ENCODE measurements at places on chromosomes 5 and 9. TPM values are rescaled to one million over a fixed set of nuclear protein-coding genes. Genes with fewer than 3 reads are reported as not detected.

The GPRIN1 gene
- polyA plus RNA-seq, result not detected

DNA sequence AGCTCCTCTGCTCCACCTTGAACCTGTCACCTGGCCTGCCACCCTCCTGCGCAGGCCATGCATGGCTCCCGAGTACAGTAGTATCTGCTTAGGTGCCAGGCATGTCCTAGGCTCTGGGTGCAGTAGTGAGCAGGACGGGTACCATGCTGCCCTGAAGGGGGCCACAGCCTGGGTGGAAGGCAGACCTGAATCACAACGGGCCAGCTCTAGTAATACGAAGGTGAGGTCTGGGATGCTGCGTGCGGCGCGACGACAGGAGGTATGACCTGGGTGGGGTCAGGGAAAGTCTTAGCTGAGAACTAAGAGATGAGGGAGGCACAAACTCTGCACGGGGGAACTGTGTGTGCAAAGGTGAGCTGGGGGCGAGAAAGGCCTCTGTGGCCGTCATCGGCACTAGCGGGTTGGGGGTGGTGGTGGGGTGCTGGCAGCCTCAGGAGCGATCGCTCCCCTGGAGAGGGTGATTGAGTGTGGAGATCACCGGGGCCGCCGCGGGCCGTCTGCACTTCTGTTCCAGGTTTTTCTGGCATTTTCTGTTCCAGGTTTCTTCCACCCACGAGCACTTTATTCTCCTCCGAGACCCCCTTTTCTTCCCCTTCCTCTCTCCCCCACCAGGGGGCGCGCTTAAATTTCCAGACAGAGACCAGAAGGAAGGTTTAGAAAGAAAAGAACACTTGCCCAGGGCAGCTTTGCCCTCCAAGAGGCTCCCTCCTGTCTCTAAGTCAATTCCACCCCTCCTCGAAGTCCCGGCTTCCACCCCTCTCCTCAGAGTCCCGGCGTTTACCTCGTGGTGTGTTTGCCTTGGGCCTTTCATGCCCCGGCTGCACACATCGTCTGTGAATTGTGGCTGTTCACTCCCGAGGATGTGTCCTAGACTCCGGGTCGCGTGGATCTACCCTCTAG, 15.1 kb downstream of the PDLIM4 start:
- peak; percentile 84 for DNase-seq
- peak overlapping the region; percentile 44 for H3K27ac ChIP-seq
- peaks cover 37% of the 10 kb centered on the region for H3K36me3 ChIP-seq

DNA sequence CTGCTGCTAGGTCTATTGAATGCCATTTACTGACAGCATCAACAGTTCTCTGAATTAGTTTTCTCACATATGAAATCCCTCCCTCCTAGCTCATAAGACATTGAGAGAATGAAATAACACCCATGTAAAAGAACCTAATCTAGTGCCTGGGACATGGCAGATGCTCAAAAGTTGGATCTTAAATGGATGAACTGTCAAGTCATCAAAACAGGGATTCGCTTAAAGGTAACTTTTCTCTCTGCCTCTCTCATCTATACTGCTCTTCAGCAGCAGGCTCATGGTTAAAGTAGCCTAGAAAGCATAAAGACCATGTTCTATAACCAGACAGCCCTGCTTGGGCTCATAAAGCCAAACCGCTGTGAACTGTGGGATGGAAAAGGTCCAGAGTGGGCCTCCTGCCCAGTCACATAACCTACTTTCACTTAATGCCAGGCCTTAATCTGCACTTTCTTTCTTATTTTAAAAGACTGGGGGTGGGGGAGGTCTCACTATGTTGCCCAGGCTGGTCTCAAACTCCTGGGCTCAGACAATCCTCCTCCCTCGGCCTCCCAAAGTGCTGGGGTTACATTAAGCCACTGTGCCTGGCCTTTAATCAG, 3.7 kb downstream of the TMEM245 start:
- H3K4me3 ChIP-seq, result no peak overlapping the region
- no peak overlapping the region for H3K27ac ChIP-seq
- H3K36me3 ChIP-seq, result peaks cover 6% of the 10 kb centered on the region
- no peaks in the 10 kb centered on the region for H3K27me3 ChIP-seq
- peaks cover 7% of the 10 kb centered on the region for H3K4me1 ChIP-seq

The ANGPTL2 gene
- 5.6 TPM for polyA plus RNA-seq

GRCh38 chr9:20236676-20237075, 385.6 kb downstream of the MLLT3 start:
- no peak overlapping the region for H3K27ac ChIP-seq
- no peak for DNase-seq
- no peaks in the 10 kb centered on the region for H3K36me3 ChIP-seq
- no peaks in the 10 kb centered on the region for H3K27me3 ChIP-seq
- H3K4me3 ChIP-seq, result no peak overlapping the region

The TRAF1 gene
- 2.8 TPM for polyA plus RNA-seq

GRCh38 chr5:27318701-27319100, 280.3 kb upstream of the CDH9 start:
- no peaks in the 10 kb centered on the region for H3K4me1 ChIP-seq
- no peaks in the 10 kb centered on the region for H3K27me3 ChIP-seq
- no peak for DNase-seq
- H3K4me3 ChIP-seq, result no peak overlapping the region
- no peaks in the 10 kb centered on the region for H3K36me3 ChIP-seq

DNA sequence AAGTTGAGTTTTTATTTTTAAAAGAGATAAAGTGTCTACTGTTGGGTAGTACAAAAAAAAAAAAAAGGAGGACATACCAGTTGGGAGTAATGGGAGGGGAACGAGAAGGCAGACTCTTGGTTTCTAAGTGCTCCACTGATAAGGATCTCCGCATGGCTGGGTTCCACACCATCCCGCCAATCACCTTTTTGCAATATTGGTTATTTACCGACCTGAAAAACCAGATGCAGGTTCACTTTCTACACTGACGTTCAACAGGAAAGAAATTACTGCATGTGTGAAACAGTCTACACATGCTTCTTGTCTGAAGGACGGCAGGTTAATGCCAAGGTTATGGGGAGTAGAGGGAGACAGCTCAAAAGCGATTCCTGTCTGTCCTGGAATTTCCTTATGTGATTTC, 75.5 kb downstream of the PTPN3 start:
- H3K27me3 ChIP-seq, result no peaks in the 10 kb centered on the region
- H3K36me3 ChIP-seq, result peaks cover 46% of the 10 kb centered on the region
- H3K27ac ChIP-seq, result no peak overlapping the region
- no peaks in the 10 kb centered on the region for H3K4me1 ChIP-seq
- no peak for DNase-seq

- no peaks in the 10 kb centered on the region for H3K27me3 ChIP-seq
- no peaks in the 10 kb centered on the region for H3K36me3 ChIP-seq
- no peak overlapping the region for H3K27ac ChIP-seq
- no peak overlapping the region for H3K4me3 ChIP-seq
Observed at GRCh38 chr9:88922091-88922490, 69.2 kb upstream of the S1PR3 start.

- H3K27me3 ChIP-seq, result no peaks in the 10 kb centered on the region
- peaks cover 6% of the 10 kb centered on the region for H3K4me1 ChIP-seq
- H3K36me3 ChIP-seq, result no peaks in the 10 kb centered on the region
- no peak for DNase-seq
- H3K4me3 ChIP-seq, result no peak overlapping the region
Observed at GRCh38 chr9:123639743-123640142, 283.7 kb downstream of the CRB2 start.

DNA sequence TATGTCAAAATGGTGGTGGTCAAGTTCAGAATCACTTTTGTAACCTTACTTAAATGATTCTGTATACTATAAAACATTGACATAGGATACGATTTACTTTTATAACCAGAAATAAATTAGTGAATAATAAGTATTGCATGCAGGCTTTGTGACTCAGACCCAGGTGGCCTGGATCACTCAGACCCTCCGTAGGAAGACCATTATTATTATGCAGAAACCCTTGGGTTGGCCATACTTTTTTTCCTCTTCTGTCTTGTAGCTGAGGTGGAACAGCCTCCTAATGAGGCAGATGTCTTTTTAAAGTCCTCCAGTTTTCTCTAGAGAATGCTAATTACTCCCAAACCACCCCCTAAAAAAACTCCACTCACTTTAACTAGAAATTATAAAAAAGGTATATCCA, 121.9 kb downstream of the LPAR1 start:
- H3K36me3 ChIP-seq, result no peaks in the 10 kb centered on the region
- H3K27ac ChIP-seq, result no peak overlapping the region
- H3K4me3 ChIP-seq, result no peak overlapping the region
- no peaks in the 10 kb centered on the region for H3K27me3 ChIP-seq
- no peak for DNase-seq

DNA sequence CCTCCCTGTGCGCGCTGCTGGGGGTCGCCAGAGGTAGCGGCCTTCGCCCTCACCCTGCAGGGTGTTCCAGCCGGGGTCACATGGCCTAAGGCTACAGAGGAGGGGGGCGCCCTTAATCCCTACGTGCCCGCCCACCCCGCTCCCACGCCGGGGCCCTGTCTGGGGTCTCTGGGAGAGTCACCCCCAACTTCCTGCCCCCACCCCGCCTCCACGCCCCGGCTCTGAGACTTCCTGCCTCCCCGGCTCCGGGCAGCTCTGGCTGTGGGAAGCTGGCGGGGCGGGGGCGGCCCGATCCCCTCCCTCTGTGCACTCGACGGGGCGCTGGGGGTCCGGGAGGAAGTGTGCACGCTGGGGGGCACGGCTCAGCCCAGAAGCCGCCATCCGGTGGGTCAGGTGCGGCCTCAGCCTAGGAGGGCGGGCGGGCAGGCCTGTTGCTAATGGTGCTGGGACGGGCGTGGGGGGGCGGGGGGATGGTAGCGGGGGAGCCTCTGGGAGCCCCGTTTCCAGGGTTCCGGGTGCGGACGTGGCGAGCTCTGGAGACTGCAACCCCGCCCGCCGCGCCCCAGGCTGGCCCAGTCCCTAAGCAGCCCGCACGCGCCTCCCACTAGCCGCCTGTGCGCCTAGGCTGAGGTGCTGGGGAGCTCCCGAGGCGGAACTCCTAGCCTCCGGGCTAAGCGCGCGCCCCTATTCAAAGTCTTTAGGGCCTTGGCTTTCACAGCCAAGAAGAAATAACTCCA, 61.6 kb downstream of the CXXC5 start:
- H3K4me1 ChIP-seq, result no peaks in the 10 kb centered on the region
- DNase-seq, result peak; percentile 78
- peak overlapping the region; percentile 68 for H3K27ac ChIP-seq
- H3K4me3 ChIP-seq, result peak overlapping the region; percentile 40
- no peaks in the 10 kb centered on the region for H3K36me3 ChIP-seq

The EEIG1 gene
- 69.4 TPM for polyA plus RNA-seq

- no peak for DNase-seq
- H3K27me3 ChIP-seq, result no peaks in the 10 kb centered on the region
- no peaks in the 10 kb centered on the region for H3K4me1 ChIP-seq
- no peak overlapping the region for H3K27ac ChIP-seq
Observed at GRCh38 chr5:33105521-33105941, 335.2 kb upstream of the TARS1 start.

DNA sequence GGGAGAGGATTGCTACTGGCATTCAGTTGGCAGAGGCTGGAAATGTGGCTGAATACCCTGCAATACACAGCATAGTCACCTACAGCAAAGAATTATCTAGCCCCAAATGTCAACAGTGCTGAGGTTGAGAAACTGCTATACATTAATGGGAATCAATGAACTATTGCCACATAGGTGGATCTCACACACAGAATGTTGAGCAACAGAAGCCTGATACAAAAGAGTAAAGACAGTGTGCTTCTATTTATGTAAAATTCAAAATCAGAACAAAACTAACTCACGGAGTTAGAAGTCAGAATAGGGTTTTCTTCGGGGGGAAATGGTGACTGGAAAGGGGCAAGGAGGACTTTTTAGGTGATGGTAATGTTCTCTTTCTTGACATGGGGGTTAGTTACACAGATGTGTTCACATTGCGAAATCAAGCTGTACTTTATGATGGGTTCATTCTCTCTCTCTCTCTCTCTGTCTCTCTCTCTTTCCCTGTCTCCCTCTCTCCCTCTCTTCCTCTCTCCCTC, 45.7 kb upstream of the PANK3 start:
- no peaks in the 10 kb centered on the region for H3K27me3 ChIP-seq
- no peak overlapping the region for H3K4me3 ChIP-seq
- H3K36me3 ChIP-seq, result no peaks in the 10 kb centered on the region

The CDKN2B gene
- 12.8 TPM for polyA plus RNA-seq

DNA sequence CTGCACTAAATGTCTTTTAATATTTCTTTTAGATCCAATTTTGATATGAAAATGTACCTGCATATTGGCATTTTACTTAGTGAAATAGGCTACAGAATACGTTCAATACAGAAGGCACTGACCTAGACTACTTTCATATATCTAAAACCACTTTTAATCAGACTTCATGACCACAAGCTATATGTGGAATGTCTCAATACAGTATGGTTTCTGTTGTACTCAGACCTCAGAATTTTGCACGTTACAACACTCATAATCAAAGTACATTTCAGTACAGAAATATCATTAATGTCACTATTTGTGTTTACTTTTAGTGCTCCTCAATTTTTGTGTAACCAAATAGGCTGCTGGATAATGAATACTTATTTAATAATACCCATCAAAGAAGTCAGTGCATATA, 74.8 kb downstream of the MEF2C start:
- H3K4me1 ChIP-seq, result no peaks in the 10 kb centered on the region
- H3K27ac ChIP-seq, result no peak overlapping the region
- DNase-seq, result no peak

GRCh38 chr9:94926431-94926800, 199.9 kb downstream of the AOPEP start:
- no peak overlapping the region for H3K27ac ChIP-seq
- no peaks in the 10 kb centered on the region for H3K27me3 ChIP-seq
- no peak for DNase-seq
- H3K4me1 ChIP-seq, result peaks cover 16% of the 10 kb centered on the region

The TNC gene
- polyA plus RNA-seq, result 6.0 TPM

The FAM221B gene
- not detected for polyA plus RNA-seq

The C5orf58 gene
- polyA plus RNA-seq, result not detected

- peaks cover 15% of the 10 kb centered on the region for H3K4me1 ChIP-seq
- DNase-seq, result no peak
- peaks cover 8% of the 10 kb centered on the region for H3K27me3 ChIP-seq
- no peak overlapping the region for H3K27ac ChIP-seq
- no peak overlapping the region for H3K4me3 ChIP-seq
- no peaks in the 10 kb centered on the region for H3K36me3 ChIP-seq
Observed at GRCh38 chr5:73382401-73382740, 66.2 kb downstream of the FOXD1 start.

DNA sequence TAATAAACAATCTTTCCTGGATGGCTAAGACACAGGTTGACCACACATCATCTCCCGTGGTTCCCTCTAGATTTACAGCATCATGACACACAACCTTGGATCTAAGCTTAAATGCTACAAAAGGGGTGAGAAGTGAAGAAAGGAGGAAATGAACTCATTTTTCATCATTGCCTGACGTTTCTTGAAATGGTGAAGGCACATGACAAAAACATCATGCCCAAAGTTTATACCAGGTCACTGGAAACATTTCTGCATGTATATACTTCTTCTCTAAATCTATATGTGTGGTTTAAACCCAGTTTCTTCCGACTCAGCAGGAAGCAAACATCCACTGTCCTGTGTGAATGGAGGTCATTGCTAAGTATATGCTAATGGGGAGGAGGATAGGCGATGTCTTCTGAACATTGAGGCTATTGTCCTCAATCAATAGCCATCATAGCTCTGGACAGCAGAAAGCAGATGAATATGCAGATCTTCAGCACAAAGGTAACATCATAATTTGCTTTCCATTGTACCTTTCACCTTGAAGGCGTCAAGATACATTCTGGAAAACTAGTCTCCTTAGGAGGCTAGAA, 137.4 kb downstream of the MED27 start:
- no peaks in the 10 kb centered on the region for H3K36me3 ChIP-seq
- H3K4me1 ChIP-seq, result no peaks in the 10 kb centered on the region
